ENCODE measurements at places on chromosomes 5 and 9. TPM values are rescaled to one million over a fixed set of nuclear protein-coding genes. Genes with fewer than 3 reads are reported as not detected.

The FOXI1 gene
- not detected for total RNA-seq

The BSPRY gene
- total RNA-seq, result 1.4 TPM

The SLC6A7 gene
- not detected for total RNA-seq

The RNF183 gene
- not detected for total RNA-seq

The MED27 gene
- 16.0 TPM for total RNA-seq

The SLC2A8 gene
- 23.0 TPM for total RNA-seq

The EGFL7 gene
- 132 TPM for total RNA-seq

The RLN2 gene
- 1.4 TPM for total RNA-seq

The PTTG1 gene
- total RNA-seq, result 19.2 TPM

The TUSC1 gene
- 9.5 TPM for total RNA-seq

The PCA3 gene
- total RNA-seq, result not detected

The RLN1 gene
- not detected for total RNA-seq

The HTR4 gene
- not detected for total RNA-seq

The DMRT2 gene
- not detected for total RNA-seq

The CAST gene
- 158 TPM for total RNA-seq

The GPR21 gene
- 2.3 TPM for total RNA-seq

The CTNND2 gene
- total RNA-seq, result 22.3 TPM

The CD74 gene
- total RNA-seq, result 3,224 TPM

The NMUR2 gene
- total RNA-seq, result not detected

The ANKRD33B gene
- 37.8 TPM for total RNA-seq

The JAKMIP2 gene
- total RNA-seq, result 1.5 TPM

The PTGS1 gene
- total RNA-seq, result 15.3 TPM

The TAF11L10 gene
- total RNA-seq, result not detected

The SLC36A3 gene
- not detected for total RNA-seq

The DNAJB5 gene
- 10.8 TPM for total RNA-seq

The C5orf58 gene
- not detected for total RNA-seq

The NUDT12 gene
- 4.9 TPM for total RNA-seq

The MTX3 gene
- total RNA-seq, result 19.8 TPM

The TRIM36 gene
- total RNA-seq, result 4.9 TPM

The ALDOB gene
- not detected for total RNA-seq

The SPINK14 gene
- total RNA-seq, result not detected

The ESM1 gene
- 0.92 TPM for total RNA-seq

The PCDHB6 gene
- 0.60 TPM for total RNA-seq

The AQP7 gene
- 3.2 TPM for total RNA-seq

The LRRC70 gene
- 14.7 TPM for total RNA-seq

The HAPLN1 gene
- total RNA-seq, result not detected

The ANKRD55 gene
- 2.5 TPM for total RNA-seq

The QRFP gene
- not detected for total RNA-seq

The GRIA1 gene
- not detected for total RNA-seq

The FIBCD1 gene
- not detected for total RNA-seq

The SH3PXD2B gene
- 5.2 TPM for total RNA-seq

The GLDC gene
- 8.7 TPM for total RNA-seq

The CER1 gene
- total RNA-seq, result not detected

The HINT2 gene
- total RNA-seq, result 25.8 TPM

The IFNA13 gene
- not detected for total RNA-seq

The PGM5 gene
- 12.0 TPM for total RNA-seq

The AGXT2 gene
- not detected for total RNA-seq

The GRXCR2 gene
- not detected for total RNA-seq

The PFN3 gene
- total RNA-seq, result not detected

The SLCO6A1 gene
- not detected for total RNA-seq

The SERF1B gene
- total RNA-seq, result 34.2 TPM

The ANKRD18B gene
- not detected for total RNA-seq
